Renal pelvis (tissue), 12 donors: ENCODE measurements at places on chromosomes 3 and 15.

- no peak for DNase-seq
These were observed 1.7 kb downstream of the INAFM2 start for GRCh38 chr15:40325188-40325587.

DNA sequence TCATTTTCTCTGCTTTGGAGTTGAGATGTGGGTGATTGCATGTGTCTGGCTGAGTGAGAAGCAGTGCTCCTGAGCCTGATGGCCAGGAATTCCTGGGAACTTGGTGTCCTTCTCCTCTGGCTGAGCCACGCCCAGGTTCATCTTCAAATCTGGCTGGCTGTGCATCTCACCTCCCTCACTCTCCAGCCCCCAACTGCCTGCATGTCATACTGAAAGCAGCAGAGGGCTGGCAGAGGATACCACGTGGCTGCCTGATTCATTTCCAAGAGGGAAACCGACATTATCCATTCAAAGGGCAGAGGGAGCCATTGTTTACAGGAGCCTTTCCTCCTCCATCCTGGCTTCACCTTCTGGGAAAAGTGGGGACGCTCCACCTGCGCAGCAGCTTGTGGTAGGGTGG lies 57.4 kb downstream of the ABHD5 start:
- no peak for DNase-seq

DNA sequence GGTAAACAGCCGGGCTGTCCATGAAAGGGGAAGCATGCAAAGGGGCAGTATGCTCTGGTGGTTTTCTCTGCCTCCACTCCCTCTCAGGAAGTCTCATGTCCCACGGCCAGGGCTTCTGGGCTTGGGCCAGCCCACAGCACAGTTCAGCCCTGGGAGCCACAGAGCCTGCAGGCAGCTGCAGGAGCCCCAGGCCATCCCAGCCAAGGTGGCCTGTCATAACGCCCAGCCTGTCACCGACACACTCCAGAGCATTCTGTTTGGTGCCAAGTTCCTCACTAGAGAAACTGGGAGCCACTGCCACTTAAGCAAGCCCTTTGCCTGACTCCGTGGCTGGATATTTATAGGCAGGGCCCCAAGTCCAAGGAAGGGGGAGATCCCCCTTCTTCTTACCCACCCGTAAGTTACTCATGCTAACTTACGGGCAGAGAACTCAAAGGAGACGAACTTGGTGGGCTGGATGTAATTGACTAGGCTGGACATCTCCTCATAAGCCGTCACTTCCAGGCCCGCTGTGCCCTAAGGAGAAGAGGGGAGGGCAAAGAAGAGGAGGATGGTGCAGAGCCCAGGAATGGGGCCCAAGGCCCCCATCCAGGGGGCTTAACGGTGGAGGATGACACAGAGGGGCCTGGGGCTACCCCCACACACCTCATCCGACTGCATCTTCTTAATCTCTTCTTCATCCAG lies 11.7 kb downstream of the PLCB2 start:
- DNase-seq = no peak

DNA sequence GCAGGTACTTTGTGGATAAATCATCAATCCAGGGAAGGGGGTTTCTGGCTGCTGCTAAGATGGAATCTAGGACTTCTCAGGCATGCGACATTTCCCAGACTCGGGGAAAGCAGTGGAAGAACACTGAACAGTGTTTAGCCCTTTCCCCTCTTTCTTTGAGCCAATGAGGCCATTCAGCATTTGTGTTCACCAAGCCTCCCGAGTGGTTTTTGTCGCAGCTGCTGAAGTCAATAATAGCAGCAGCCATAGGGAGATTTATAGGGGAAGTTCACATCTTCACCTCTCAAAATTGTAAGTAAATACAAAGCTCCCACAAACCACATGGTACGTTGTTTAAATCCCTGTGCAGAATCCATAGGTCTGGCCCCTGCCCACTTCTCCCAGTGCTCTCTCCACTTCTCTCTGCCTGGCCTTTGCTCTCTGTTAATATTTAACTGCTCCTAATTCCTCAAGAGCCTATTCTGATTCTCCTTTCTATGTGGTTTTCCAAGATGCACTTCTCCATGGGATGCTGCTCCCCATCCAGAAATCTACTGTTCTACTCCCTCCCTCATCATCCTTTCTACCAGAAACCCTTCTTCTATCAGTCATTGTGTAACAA lies 230.7 kb downstream of the SHQ1 start:
- peak; percentile 69 for DNase-seq

DNA sequence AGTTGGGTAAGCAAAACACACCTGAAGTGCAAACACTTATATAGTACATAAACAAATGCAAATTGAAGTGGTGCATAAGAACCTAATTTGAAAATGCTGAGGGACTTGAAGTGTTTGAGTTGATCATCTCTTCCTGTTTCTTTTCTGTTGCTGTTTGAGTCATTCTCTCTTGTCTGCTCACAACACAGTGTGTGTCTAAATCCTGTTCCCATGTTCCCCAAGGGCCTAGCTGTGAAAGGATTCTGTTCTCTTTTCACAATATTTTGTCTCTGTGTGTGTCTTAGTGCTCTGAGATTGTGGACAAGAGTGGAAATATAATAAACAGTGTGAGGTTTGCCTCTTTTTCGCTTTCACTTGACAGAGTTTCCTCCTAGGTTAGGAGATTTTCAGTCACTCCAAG lies 6.1 kb downstream of the CD96 start:
- no peak for DNase-seq

DNA sequence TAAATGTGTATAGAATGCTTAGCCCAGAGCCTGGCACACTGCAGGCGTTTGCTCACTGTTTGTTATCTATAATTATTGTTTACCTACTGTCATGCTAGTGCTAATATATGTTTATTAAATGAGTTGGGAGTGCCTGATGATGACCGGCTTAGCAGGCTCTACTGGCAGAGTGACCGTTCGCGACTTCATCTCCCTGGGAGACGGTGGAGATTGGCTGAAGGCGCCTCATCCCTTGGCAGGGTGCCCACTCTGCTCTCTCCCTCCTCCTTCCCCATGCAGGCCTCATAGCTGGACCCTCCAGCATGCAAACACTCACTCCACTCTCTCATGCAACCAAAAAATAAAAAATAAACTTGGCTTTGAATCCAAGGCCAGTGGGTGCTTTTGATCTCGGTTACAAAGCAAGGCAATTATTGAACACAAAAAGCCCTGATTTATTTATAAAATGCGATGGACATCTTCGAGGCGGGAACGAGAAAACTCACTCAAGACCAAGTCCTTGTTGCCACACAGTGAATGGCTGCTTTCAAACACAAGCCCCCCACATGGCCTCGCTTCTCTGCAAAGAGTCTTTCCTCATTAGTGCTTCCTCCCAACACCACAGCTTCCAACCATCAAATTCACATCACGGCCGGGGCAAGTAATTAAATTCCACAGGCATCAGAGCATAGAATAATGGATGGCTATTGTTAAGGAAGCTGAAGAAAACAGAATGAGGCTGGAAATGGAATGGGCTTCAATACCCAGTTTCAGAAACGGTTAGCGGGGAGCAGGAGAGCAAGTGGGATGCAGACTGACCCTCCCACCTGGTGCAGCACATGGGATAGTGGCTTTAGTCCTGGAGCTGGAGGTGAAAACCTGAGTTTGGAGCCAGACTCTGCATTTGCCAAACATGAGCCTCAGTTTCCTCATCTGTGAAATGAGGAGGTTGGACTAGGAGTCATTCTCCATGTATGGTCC lies 135.7 kb upstream of the RAD18 start:
- peak; percentile 74 for DNase-seq

- no peak for DNase-seq
These were observed 6.7 kb upstream of the PIGZ start for GRCh38 chr3:196975349-196975748.
